Ovary (tissue), 10 donors: ENCODE measurements at places on chromosomes 1 and 21. TPM values are rescaled to one million over a fixed set of nuclear protein-coding genes. Genes with fewer than 3 reads are reported as not detected.

- H3K27me3 ChIP-seq, result no peaks in the 10 kb centered on the region
- H3K27ac ChIP-seq, result no peak within 1 kb of the TSS
Observed at GRCh38 chr1:24413350-24414163, at the start of gene STPG1. STPG1 (minus strand) TSS chr1:24413782; CDS start chr1:24401388, 12,394 bp downstream.

GRCh38 chr1:182215764-182216163 is 154.3 kb upstream of the ZNF648 start:
- H3K27ac ChIP-seq, result no peak overlapping the region
- no peak for DNase-seq

DNA sequence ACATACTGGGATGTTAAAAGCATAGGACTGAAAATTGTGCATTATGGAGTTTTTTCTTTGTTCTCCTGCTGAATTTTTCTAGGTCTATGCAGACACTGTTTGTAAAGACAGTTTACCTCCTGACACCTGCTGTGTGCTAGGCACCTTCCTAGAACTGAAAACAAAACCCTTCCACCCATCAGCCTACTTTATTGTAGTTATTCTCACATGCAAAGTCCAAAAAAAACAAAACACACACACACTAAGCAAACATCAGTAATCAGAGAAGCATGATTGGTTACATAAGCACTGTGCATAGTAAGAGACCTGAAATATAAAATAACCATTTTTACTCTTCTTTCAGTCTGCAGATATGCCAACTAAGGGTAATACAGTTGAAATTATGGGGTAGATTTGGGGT is 195.1 kb downstream of the CRB1 start:
- no peak overlapping the region for H3K4me3 ChIP-seq
- no peaks in the 10 kb centered on the region for H3K36me3 ChIP-seq
- peak overlapping the region; percentile 41 for H3K27ac ChIP-seq
- H3K27me3 ChIP-seq, result no peaks in the 10 kb centered on the region
- peaks cover 6% of the 10 kb centered on the region for H3K4me1 ChIP-seq

SETD4 gene
- total RNA-seq, result 15.6 TPM
